NCI-H748 treated with DMSO at 0.1 percent for 48 hours (cell line): ENCODE measurements at places on chromosomes 2 and 18.
A peak's percentile ranks its signal among the peaks of the same experiment; 100 is the strongest.

DNA sequence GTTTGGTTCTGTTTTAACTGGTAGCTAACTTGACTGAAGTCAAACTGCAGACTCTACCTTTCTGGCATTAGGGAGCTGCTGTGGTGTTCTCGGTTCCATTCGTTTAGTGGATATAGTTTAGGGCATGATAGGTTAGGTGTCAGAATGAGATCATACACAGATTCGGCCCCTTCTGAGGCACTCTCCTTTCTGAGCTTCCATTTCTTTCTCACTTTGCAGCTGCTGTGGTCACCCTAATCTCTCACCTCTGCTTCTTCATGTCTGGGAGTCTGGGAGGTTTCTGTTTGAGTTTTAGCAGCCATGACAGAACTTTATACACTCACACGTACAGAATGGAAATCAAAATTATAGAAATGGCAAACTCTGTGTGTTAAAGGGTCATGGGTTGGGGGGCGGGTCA lies 122.8 kb downstream of the ATP9B start:
- DNase-seq = no peak

DNA sequence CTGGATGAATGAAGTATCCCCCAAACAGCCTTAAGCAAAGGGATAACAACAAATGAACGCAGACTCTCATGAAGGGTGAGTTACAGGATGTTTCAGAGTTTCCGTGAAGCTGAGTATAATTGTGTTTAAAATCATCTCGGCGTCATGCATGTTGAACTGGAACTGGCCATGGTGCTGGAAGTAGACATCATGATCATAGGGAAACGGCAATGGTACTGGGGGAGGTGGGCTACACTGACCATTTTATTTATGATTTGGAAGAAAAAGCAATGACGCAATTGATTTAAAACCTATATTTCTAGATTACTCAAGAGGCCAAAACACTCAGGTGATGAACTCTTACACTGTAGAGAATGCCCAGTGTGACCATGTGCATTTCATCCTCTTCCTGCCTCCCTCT lies 387.9 kb upstream of the MYT1L start:
- no peak for DNase-seq

DNA sequence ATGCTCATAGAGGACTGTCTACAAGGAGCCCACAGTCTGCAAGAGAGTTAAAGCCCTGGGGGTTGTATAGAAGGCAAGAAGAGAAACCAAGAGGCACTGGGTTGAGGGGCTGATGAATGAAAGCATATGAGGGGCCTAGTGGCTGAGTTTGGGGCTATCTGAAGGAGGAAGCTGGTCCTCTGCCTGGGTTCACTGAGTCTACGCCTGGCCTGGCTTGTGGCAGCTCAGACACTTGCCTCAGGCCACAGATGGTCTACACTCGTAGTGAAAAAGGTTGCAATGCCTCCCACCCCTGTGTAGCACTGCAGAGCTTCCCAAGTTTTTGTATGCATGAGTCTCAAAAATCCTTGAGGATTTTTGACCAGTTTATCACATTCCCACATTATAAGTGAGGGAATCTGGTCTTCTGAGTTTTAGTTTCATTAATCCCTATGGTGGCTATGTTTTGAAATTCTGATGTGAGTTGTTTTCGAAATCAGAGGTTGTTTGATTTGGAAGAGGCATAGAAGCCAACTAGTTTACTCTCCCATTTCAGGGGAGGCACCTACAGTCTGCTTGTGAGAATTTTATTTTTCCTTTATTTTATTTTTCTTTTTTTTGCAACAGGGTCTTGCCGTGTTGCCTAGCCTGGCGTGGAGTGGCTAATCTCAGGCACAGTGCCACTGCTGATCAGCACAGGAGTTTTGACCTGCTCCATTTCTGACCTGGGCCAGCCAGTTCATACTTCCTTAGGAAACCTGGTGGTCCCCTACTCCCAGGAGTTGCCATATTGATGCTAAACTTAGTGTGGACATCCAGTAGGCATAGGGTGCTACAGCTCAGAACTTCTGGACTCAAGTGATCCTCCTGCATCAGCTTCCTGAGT lies 10.0 kb downstream of the MYCN start:
- DNase-seq = no peak

GRCh38 chr2:207241198-207241597 lies 75.5 kb upstream of the KLF7 start:
- no peak for DNase-seq

DNA sequence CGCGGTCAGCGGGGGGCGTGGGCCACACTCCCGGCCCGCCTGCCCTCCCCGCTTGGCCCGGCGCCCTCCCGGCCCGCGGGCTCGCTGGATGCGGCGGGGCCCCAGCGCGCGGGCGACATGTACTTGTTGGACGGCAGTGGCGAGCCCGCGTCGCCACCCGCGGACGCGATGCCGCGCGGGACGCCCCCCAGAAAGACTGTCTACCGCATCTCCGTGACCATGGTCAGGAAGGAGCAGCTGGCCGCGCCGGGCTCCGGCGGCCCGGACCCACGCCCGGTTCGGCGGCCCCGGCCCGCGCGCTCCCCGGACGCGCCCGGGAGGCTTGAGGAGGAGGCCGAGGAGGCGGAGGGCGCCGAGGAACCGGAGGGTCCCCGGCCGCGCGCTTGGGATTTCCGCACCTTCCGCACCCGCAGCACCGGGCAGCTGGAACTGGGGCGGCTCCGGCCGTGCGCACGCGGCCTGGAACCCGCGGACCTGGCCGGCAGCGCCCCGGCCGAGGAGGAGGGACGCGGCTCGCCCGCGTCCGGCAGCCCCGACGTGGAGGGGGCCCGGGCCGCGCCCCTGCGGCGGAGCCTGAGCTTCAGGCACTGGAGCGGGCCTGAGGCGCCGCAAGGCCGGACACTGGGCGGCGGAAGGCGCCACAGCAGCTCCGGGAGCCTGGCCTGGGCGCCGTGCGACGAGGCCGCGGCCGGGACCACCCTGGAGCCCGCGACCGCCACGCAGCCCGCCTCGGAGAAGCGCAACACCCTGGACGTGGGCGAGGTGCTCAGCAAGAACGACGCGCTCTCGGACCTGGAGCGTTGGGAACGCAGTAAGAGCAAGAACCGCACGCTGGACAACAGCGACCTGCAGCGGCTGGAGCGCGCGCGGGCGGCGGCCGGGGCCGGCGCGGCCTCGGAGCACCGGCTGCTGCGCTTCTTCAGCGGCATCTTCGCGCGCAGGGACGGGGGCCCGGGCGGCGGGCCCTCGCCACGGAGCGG lies 176.4 kb downstream of the AGAP1 start:
- DNase-seq = peak; percentile 59

DNA sequence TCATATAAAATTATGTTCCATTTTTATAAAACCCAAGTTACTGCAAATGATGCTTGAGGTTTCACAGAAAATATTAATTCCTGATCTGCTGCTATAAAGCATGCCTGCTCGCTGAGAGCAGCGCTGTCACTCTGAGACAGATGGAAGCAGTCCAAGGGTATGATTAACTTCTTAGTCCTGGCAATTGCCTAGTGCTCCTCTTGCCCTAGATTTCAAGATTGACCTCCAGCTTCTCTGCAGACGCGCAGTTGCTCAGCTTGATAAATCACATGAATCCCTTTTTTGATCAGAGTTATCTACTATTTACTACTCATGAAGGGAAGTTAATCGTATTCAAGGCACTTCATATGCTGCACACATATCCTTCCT lies 154.6 kb upstream of the REV1 start:
- no peak for DNase-seq

DNA sequence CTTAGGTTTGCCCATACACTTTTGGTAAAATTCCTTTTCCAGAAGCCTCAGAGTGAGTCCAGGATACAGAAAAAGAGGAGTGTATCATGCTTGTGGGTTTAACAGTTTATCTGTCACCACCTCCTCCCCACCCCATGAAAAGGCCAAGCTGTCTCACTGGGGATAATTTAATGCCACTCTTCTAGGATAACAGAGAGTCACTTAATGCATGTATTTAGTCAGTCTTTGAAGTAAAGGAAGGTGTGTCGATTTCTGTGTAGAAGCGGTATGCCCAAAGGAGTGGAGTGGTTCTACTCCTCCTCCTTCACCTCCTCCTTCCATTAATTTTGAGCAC lies 116.4 kb downstream of the QPCT start:
- no peak for DNase-seq

GRCh38 chr2:111100087-111100764 lies 20.5 kb upstream of the BCL2L11 start:
- no peak for DNase-seq
